ENCODE measurements at places on chromosomes 4 and X.

GRCh38 chr4:154490583-154491340, 837 bp downstream of the DCHS2 start:
- DNase-seq, result no peak

DNA sequence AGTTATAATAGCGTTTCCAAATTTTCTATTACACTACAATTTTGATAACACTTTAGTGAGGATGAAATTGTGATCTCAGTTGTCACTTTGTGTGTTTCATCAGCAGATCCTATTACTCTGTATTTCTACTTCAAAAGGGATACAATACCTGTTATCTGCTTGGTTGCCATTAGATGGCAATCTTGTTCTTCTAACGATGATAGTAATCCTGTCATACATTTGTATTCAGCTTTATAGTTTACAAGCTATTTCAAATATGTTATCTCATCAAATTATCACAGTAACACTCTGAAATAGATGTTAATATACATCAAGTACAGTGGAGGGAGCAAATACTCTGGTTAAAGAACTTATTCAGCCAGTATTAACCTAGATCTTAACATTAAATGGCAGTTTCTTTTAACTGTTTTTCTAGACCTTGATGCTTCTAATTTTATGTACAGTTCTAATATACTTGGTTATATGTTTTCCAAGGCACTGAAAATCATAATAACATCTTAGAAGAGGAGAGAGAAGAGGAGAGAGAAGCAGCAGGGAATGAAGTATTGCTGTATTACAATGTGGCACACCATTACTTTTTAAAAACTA, 292.0 kb downstream of the CCSER1 start:
- no peak for DNase-seq

DNA sequence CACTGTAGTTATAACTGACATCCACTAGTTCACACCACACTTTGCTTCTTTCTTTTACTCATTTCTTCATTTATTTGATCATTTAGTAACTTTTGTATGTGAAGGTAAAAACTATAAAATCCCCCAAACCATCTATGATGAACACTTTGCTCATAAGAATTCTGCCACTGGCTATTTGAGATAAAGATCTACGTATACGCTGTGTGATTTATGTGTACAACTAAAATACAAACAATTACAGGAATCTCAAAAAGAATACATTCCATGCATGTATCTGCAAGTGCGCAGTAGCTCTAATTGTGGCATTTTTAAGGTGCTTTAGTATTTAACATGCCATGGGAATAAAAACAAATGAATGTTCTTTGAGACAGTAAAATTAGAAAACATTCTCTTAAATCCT, 156.9 kb upstream of the NAP1L5 start:
- no peak for DNase-seq

GRCh38 chrX:114472788-114473187, 111.1 kb upstream of the HTR2C start:
- no peak for DNase-seq

GRCh38 chr4:30722092-30722358, 1.9 kb downstream of the PCDH7 start:
- DNase-seq, result no peak

DNA sequence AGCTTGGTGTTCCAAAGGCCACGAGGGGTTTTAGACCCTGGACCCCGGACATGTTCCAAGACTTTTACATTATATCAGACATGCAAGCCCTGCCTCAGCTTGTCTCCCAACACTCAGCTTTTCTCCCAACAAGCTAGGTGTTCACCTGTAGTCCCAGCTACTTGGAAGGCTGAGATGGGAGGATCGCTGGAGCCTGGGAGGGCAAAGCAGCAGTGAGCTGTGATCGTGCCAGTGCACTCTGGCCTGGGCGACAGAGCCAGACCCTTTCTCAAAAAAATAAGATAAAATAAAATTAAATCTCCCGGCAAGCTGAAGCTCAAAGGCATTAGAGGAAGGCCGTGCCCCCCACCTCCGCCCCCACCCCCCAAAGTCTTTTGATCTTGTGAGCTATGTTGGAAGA, 13.7 kb downstream of the CTAG1A start:
- DNase-seq, result no peak

DNA sequence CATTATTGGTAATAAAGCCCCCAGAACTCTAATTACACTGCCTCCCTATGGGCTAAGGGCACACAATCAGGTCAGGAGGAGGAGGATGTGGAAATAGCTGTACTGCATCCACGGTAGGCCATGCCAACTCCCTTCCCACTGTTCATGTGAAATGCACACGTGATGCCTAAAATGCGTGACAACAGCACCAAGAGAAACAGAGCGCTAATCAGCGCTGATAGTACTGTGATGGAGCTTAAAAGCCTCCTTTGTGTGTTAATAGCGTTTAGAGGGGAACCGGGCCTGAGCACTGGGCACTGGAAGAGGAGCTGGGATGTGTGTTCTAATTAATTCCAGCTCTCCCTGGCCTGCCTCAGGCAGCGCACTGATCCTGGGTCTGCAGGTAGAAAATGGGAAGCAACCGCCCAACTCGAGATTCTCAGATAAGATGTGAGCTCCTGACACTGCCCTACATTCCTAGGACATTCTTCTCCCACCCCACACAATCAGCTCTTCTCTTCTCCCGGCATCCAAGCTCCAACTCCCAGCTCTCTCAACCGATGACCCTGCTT, 12.9 kb downstream of the DCTD start:
- no peak for DNase-seq

GRCh38 chr4:141410839-141411238, 190.1 kb downstream of the ZNF330 start:
- no peak for DNase-seq

DNA sequence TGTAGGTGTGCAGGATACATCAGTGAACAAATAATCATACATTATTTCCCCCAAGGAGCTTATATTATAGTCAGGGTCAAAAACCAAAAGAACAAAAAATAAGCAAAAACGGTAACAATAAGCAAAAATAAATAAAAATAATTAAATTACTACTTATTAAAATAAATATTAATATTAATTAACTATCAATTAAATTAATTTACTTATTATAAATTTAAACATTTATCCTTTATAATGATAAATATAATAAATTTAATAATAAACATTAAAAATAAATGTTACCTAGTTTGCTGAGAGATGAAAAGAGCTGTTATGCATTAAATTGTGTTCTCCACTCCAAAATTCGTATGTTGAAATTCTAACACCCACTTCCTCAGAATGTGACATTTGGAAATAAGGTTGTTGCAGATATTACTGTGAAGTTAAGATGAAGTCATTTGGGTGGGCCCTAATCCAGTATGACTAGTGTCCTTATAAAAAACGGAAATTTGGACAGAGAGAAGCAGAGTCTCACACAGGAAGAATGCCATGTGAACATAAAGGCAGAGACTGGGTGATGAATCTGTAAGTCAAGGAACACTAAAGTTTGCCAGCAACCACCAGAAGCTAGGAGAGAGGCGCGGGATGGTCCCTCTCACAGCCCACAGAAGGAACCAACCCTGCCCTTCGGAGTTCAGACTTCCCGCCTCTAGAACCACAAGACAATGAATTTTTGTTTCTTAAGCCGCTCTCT, 67.2 kb upstream of the IBSP start:
- no peak for DNase-seq

GRCh38 chr4:26325191-26325590, 4.4 kb downstream of the RBPJ start:
- DNase-seq, result no peak

DNA sequence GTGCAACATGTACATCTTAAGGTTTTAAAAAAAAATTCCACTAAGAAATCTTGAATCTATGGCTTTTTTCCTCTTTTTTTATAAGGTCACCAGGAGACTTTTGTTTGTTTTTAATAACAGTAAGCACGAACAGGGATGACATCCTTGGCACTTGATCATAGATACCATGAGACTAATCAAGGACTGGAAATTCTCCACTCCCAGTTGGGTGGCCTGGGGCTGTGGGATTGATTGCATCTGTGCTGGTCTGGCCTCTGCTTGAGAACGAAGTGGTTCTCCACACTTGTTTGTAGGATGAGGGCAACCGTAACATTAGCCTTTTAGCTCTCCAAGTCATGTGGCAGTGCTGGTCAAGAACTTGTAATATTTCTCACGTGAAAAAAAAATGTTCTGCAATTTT, 35.4 kb downstream of the SNX25 start:
- DNase-seq, result no peak

- DNase-seq, result no peak
These were observed 62.6 kb downstream of the DCLK2 start for GRCh38 chr4:150140774-150141400.

DNA sequence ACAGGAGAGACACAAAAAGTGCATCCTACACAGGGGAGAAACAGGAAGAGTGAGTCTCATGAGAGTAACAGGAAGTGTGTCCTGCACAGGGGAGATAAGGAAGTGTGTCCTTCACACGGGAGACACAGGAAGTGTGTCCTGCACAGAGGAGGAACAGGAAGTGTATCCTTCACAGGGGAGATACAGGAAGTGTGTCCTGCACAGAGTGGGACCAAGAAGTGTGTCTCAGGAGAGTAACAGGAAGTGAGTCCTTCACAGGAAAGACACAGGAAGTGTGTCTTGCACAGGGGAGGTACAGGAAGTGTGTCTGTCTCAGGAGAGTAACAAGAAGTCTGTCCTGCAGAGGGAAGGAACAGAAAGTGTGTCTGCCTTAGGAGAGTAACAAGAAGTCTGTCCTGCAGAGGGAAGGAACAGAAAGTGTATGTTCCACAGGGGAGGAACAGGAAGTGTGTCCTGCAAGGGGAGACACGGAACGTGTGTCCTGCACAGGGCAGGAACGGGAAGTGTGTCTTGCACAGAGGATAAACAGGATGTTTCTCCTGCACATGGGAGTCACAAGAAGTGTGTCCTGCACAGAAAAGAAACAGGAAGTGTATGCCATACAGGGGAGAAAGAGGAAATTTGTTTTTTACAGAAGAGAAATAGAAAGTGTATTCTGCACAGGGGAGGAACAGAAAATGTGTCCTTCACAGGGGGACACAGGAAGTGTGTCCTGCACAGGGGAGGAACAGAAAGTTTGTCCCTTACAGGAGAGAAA, 102.0 kb downstream of the ARSF start:
- no peak for DNase-seq

DNA sequence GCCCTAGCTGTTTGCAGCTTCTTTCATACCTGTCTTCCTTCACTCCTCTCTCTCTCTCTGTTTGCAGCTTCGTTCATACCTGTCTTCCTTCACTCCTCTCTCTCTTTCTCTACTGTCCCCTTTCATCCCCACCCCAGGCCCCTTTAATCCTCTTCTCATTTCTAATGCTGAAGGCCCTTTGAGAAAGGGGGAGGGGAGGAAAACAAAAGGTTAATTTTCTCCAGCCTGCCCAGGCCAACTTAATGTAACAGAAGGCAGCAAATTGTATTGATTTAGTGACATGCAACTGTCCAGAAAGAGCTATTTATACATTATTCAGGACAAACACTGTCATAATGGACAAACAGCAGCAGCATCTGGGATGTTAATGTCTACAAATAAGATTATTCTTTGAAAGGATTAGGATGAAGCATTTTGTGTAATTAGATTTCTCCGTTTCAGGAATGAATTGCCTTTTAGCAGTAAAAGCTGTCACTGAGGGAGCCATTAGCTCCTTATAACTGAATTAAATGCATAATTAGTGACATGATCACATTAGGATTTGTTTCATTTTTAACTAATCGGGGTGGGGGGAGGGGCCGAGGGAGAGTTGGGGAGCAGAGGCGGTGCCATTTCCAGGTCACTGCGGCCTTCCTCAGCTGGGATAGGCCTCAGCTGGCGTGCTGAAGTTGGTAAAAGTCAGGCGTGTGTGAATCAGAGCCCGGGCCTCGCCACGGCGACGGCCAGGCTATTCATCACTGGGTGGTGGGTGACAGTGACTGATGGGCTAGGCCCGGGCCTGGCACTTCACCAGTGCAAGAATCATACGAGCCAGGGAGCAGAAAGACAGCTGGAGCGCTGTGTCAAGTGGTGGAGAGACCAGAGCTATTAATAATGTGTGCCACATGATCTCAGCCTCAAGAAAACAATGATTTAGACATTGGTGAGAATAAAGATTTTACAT, 174.5 kb downstream of the NKX6-1 start:
- DNase-seq, result no peak

DNA sequence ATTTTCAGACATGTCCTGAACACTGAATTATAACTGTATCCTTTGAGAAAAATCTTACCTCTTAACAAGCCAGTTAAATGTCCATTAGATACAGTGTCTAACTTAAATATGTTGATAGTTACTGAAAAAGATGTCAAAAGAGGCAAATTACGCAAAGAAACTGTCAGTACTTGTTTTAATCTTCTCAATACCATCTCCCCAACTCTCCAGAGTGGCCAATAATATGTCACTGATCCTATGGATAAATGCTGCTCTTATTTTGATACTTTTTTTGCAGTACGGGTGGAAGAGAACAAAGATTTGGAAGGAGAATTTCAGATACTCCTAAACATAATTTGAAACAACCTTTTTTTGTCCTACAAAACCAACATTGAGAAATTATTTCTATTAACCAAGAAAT, 192.7 kb downstream of the CBR4 start:
- no peak for DNase-seq

DNA sequence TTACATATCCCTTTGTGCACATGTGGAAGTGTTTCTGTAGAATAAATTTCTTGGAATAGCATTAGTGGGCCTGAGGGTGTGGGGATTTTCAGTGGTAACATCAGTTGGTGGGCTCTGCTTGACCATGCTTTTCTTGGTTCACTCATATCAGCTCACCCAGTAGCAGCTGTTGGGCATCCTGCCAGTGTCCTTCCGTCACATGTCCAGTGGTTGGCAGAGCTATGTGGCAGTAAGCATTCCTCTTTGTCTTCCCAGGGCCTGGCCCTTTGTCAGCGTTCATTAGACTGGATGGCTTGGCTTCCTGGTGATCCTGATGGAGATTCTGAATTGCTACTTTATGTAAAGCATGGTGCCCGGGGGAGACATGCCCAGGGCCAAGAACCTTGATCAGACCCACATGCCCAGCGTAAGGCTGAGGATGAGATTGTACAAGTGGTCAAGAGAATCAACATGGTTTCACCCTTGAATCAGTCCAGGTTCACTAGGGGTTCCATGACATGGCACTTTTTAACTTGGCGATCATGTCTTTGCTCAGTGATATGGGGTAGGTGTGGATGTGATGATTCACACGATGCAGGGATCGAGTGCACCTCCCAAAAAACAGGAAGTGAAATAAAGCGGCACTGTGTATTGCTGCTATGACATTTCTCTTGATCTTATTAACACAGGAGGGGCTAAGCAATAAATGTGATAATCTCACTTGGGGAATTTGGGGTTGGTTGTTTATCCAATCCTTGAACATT, 72.1 kb upstream of the IGFBP7 start:
- no peak for DNase-seq

DNA sequence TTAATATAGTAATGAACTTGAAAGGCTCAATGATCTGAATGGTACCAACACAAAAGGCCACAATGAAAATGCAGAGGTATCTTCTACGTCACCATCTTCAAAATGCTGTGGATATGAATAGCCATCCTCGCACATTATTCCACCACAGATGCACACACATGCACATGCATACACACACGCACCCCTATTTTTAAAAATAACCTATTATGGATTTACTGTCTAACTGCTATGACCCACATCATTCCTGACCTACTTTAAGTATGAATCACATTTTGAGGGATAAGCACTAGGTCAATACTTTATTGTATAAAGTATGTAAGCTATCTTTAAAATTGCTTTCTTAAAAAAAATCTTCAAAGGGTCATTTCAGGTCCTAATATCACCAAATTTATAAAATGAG, 24.4 kb upstream of the CORIN start:
- no peak for DNase-seq

- no peak for DNase-seq
These were observed 178.1 kb downstream of the MAML3 start for GRCh38 chr4:139975830-139976272.

GRCh38 chr4:7653510-7654369, 219.0 kb upstream of the PSAPL1 start:
- DNase-seq, result no peak

- DNase-seq, result no peak
These were observed at the start of gene CITED1 for GRCh38 chrX:72305286-72306084. Gene CITED1, minus strand, starts transcription at chrX:72305914. Its CDS starts 3,045 bp downstream, at chrX:72302869.
